Sciatic nerve (tissue), 2 donors: ENCODE measurements at places on chromosomes 3 and 15.

DNA sequence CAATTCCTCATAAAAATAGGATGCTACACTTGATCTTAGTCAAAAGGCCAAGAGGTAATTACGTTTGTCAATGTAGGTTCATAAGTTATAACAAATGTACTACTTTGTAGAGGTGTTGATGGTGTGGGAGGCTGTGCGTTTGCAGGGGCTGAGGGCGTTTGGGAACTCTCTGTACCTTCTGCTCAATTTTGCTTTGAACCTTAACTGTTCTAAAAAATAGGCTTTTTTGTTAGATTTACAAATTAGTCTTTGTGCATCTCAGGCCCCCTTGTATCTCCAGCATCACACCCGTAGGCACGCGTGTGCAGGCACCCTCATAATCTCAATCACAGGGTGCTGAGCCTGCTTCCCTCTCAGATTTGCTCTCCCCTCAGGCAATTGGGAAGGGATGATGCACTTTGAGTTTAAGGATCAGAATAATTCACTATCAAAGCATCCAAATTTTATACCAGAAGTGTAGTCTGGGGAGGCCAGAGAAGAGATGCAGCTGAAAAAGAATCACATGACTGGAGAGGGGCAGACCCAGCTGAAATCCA is 36.1 kb upstream of the STRIT1 start:
- no peak for DNase-seq

GRCh38 chr3:80676866-80677265 is 909.1 kb upstream of the ROBO1 start:
- DNase-seq = no peak

GRCh38 chr15:55993804-55994560 is 570 bp upstream of the NEDD4 start:
- DNase-seq = no peak

GRCh38 chr3:2897821-2898220 is 212.4 kb downstream of the IL5RA start:
- no peak for DNase-seq

- DNase-seq = no peak
These were observed 132.1 kb upstream of the TMC3 start for GRCh38 chr15:81506071-81506470.
